ENCODE measurements at places on chromosomes 4 and X. TPM values are rescaled to one million over a fixed set of nuclear protein-coding genes. Genes with fewer than 3 reads are reported as not detected.

The TRIML1 gene
- total RNA-seq: not detected

The GSX2 gene
- total RNA-seq: not detected

The SPP1 gene
- 47.6 TPM for total RNA-seq

The GAGE13 gene
- not detected for total RNA-seq

The HSD17B11 gene
- total RNA-seq: 97.6 TPM

The SPANXN4 gene
- total RNA-seq: not detected

The ERVMER34-1 gene
- not detected for total RNA-seq

- no peak for DNase-seq
These were observed 68.7 kb downstream of the VSIG4 start for GRCh38 chrX:65971151-65971550.

- DNase-seq: no peak
These were observed 26.7 kb downstream of the ANKRD50 start for GRCh38 chr4:124685851-124686250.

GRCh38 chr4:185654311-185654710 lies 119.0 kb upstream of the PDLIM3 start:
- no peak for DNase-seq

GRCh38 chr4:5574386-5574785 lies 134.0 kb downstream of the EVC2 start:
- no peak for DNase-seq

GRCh38 chr4:7045961-7046921 lies 3.1 kb downstream of the TADA2B start:
- DNase-seq: no peak

- no peak for DNase-seq
These were observed 1214.8 kb downstream of the STIM2 start for GRCh38 chr4:28075401-28075956.

DNA sequence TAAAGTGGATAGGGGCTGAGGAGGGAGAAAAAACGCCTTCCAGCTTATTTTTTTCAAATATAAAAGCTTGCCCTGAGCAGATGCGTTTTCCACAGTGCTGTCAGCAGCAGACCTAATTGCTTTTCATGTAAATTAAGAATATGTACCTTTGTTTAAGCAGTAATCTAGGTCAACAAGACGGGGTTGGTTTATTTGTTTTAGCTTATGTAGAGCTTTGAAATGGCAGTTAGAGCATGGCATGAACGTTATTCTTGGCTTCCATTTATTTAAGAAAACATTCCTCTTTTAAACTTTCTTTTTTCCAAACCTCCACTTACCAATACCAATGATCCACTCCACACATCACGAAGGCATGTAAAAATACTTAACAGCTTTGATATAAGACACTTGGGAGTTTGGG lies 220.3 kb upstream of the TENM3 start:
- DNase-seq: no peak

- DNase-seq: no peak
These were observed 412.5 kb upstream of the KLHL4 start for GRCh38 chrX:87105131-87105530.

DNA sequence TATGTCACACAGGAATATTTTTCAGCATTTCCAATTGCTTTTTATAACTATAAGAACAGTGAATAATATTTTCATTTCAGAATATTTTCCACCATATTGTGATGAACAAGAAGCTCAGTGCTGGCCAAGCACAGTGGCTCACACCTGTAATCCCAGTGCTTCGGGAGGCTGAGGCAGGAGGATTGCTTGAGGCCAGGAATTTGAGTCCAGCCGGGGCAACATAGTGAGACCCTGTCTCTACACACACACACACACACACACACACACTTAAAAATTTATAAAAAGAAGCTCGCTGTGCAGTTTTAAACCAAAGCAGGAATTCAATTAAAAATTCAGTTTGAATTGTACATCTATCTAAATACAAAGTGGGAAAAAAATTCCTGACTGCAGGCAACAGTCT lies 3.2 kb downstream of the ZFYVE28 start:
- DNase-seq: no peak

DNA sequence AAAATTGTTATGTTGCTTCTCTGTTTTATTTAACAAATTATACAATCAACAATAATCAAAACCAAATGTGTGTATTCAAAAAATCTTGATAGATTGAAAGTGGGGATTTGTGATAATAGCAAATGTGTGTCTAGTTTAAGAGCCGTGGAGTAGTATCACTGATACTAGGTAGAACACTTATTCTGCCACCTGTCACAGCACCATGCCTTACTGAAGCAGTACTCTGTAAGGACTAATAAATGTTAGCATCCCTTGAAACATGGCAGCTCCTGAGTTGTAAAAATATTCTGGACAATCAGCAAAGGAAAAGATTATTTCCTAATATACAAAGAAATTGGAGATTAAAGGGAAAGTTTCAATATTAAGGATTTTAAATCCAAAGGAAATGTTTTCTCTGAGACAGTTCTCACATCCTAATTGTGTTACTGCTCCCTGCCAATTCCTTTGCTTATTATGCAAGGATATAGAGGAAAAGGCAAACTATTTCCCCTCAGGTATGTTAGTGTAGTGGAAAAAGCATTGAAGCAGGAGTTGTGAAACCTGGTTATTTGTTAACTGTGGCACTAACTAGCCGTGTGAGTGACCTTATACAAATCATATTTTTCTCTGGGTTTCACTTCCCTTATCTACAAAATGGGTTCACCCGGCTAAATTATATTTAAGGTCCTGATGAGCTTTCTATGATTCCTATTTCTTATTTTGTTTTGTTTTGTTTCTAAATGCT lies 303.1 kb downstream of the ARHGAP24 start:
- DNase-seq: no peak

Measured in sigmoid colon (tissue), 7 donors.